ENCODE measurements at places on chromosomes 2 and 18.

- DNase-seq, result no peak
Measured at GRCh38 chr2:223815884-223816570, 21.4 kb downstream of the AP1S3 start.

GRCh38 chr18:47254341-47254939, 3.0 kb upstream of the SKOR2 start:
- no peak for DNase-seq

- DNase-seq, result no peak
Measured at GRCh38 chr2:101440127-101440738, 34.7 kb downstream of the RFX8 start.

- DNase-seq, result no peak
Measured at GRCh38 chr2:231900972-231901371, 25.2 kb downstream of the NPPC start.

GRCh38 chr2:189095101-189095500, 84.5 kb downstream of the COL5A2 start:
- no peak for DNase-seq

DNA sequence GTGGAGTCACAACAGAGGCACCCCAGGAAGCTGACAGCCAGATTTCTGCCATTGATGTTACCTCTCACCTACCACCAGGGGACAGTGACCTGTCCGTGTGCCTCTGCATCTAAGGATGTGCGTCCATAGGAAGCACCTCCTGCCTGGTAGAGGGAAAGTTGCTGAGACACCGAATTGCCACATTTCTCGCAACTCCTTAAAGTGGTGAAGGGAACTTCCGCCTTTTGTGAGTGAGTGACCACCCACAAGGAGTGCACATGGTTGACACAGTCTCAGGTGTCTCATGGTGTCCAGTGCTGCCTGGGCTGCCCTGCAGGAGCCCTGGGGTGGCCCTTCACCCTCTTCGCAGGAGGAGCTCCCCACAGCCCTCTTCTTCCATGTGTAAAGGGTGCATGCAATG, 201.8 kb downstream of the GBX2 start:
- no peak for DNase-seq

- DNase-seq, result no peak
Measured at GRCh38 chr2:33482518-33482917, 6.1 kb downstream of the RASGRP3 start.

Data from activated T-cell treated with anti-CD3 and anti-CD28 coated beads, Interleukin-2, amount 50 U/mL, for 24 hours (primary cell).